ENCODE measurements at places on chromosomes 7 and 10.

- no peak for DNase-seq
These were observed 366.2 kb downstream of the WDR11 start for GRCh38 chr10:121217331-121217730.

DNA sequence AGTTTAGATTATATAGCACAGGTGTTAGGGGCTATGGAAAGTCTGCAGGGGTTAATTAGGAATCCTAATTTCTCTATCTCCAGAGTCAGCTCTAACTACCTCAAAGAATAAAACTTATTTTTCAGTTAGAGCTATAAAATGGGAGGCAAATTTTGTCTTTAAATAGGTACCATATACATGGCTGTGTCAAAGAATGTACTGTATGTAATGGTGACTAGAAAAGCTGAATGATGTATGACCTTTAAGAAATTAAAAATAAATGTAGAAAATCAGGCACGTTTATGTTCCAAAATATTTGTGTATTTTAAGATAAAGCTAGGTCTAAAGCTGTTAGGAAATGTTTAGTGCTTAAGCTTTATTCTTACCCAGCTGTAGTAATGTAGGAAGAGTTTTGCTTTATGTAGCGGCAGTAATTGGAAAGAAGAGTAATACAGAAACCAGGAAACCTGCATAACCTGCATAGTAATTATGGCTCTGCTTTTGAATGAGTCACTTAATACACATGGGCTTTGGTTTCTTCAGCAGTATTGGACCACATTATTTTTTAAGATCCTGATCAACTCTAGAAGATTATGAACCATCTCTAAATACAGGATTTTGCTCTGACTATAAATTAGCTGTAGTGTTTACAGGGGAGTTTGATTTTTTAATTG lies 85.0 kb downstream of the KMT2E start:
- DNase-seq, result no peak

GRCh38 chr7:98294798-98295382 lies 13.4 kb downstream of the BRI3 start:
- DNase-seq, result no peak

GRCh38 chr7:24422441-24423010 lies 138.5 kb downstream of the NPY start:
- DNase-seq, result no peak

DNA sequence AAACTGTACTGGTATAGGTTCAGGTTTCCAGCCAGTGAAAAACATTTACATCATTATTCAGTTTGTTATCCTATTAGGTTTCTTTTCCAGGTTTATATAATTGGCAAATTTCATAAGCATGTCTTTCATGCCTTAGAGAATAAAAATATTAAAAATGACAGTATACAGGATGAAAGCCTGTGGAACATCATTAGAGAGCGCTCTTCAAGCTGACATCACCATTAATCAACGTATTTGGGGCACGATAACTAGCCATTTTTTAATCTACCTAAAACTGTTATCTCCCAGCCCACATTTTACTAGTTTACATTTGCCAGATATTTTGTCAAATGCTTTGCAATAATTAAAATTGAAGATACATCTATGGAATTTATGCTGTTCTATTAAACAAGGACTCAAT lies 714.1 kb downstream of the CNTNAP2 start:
- no peak for DNase-seq

GRCh38 chr7:40675741-40676140 lies 540.9 kb downstream of the SUGCT start:
- no peak for DNase-seq

DNA sequence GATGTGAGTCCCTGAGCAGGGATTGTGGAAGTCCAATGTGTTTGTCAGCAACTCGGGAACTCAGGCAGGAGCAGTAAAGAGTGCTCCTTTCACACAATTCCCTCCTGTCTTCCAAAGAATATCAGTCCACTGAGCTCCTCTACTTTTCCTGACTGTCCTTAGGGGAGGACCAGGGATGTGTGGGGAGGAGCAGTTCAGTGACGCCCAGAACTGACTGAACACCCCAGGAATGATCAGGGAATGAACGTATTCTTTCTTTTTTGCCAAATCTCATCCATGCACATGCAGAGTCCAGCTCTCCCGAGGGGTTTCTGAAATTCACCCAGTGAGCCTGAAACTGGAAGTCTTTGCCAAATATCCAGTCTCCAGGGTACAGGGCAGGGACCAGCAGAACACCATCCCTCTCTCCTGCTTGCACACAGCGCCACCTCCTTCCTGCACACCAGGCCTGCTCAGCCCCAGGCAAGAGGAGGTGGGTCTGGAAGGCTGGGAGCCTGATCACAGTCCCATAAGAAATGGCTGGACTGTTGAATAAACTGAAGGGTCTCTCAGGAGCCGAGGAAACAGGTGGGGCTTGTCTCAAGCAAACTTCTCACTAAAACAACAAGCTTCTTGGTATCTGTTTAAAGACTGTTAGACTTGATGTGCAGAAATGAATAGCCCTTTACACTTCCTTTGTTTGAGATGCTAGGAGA lies 294.7 kb downstream of the C7orf25 start:
- DNase-seq, result no peak

- DNase-seq, result no peak
These were observed 117.5 kb upstream of the COL1A2 start for GRCh38 chr7:94277236-94277635.

- DNase-seq, result no peak
These were observed 24.4 kb downstream of the SLC26A4 start for GRCh38 chr7:107684947-107685463.

DNA sequence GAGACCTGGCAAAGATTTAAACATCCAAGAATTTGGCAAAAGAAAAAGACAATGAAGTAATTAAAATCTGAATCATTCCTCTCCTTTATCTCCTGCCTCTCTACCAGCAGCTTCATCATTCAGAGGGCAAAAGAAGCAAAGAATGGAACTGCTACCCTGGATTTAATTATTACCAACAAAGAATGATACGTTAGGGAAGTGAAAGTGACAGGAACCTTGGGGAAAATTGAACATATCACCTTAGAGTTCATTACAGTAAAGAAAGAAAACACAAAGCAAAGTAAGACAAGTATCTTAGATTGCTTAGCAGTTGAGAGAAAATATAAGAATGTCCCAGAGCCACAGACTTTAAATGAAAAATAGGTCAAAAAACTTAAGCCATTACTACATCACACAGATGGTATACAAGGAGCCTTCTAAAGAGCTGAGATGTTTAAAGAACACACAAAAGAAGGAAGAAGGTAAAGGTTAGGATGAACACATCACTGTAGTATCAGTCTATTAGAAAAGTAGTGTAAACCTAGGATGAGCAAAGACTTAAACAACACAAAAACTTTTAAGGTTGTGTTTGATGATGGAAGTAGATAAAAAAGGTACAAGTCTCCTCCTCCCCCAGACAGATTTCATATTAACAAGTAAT lies 17.5 kb downstream of the CTNNA3 start:
- DNase-seq, result no peak

DNA sequence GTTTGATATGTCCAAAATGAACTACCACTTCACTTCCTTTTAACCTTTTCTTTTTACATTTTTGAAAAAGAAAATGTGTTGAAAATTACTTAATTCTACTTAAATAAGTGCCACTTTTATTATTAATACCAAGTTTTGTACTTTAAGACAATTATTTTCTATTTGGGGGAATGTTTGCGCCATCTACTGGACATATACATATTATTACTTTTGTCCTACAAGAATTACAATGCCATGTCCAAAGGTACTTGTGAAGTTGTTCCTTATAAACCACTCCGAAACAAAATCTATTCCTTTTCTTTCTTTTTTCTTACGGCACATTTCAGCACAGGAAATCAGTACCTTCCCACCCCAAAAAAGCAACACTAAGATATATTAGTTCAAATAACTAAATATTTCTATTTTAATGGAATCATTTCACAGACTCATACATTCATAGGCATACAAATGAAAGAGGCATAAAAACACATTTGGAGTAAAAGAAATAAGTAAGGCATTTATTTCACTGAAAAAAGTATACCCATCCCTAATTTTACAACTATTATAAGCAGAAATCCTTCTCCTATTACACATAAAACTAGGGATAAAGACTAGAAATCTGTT lies 169.9 kb downstream of the RNF133 start:
- peak; percentile 2 for DNase-seq

DNA sequence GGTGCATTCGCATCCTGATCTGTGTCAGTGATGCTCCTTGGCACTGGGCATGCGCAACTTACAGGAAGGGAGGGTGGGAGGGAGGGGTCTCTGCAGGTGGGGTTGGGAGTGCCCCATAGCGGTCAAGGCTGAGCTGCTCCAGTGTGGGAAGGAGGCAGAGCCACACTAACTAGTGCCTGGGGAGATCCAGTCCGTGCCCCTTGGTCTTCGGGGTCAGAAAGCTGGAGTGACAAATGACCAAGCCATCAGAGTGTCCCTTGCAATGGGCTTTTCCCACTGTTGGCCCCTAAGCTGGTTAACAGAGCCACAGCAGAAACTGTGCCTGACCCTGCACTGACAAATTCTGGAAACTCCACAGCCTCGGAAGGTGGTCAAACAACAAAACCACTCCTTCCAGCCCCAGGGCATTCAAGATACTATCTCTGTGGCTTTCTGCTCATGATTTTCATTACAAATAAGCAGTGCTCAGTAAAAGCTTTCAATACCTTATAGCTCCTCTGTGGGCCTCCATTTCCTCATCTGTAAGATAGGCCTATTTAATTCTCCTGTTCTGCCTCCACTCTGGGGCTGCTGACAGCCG lies 138.1 kb upstream of the UNC5B start:
- DNase-seq, result no peak

GRCh38 chr10:31148951-31149350 lies 117.3 kb upstream of the ZNF438 start:
- no peak for DNase-seq

DNA sequence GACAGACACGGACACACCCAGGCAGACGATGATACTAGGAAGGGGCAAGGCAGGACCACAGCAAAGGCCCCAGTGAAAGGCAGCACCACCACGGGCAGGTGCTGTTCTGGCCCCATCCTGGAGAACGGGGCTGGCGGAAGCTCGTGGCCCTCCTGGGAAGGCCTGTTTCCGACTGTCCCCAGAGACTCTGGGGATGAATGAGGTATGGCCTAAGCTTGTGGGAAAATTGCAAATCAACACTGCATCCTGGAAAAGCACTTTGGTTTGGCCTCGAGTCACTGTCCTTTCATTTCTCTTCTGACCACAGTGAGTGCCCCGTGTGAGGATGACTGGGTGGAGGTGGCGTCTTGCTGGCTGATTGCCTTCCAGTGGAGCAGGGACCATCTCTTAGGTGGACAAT lies 81.6 kb upstream of the ANLN start:
- no peak for DNase-seq

DNA sequence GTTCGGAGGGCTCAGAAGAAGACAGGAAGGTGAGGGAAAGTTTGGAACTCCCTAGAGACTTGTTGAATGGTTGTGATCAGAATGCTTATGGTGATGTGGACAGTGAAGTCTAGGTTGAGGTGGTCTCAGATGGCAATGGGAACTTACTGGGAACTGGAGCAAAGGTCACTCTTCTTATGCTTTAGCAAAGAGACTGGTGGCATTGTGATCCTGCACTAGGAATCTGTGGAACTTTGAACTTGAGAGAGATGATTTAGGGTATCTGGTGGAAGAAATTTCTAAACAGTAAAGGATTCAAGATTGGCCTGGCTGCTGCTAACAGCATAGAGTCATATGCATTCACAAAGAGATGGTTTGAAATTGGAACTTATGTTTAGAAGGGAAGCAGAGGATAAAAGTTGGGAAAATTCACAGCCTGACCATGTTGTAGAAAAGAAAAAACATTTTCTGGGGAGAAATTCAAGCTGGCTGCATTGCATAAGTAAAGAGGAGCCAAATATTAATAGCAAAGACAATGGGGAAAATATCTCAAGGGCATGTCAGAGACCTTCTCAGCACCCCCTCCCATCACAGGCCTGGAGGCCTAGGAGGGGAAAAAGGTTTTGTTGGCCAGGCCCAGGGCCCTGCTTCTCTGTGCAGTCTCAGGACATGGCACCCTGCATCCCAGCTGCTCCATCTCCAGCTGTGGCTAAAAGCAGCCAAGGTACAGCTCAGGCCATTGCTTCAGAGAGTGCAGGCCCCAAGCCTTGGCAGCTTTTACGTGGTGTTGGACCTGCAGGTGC lies 26.0 kb upstream of the ARHGAP12 start:
- DNase-seq, result no peak

- DNase-seq, result no peak
These were observed 2.7 kb downstream of the MAFK start for GRCh38 chr7:1533255-1533546.

DNA sequence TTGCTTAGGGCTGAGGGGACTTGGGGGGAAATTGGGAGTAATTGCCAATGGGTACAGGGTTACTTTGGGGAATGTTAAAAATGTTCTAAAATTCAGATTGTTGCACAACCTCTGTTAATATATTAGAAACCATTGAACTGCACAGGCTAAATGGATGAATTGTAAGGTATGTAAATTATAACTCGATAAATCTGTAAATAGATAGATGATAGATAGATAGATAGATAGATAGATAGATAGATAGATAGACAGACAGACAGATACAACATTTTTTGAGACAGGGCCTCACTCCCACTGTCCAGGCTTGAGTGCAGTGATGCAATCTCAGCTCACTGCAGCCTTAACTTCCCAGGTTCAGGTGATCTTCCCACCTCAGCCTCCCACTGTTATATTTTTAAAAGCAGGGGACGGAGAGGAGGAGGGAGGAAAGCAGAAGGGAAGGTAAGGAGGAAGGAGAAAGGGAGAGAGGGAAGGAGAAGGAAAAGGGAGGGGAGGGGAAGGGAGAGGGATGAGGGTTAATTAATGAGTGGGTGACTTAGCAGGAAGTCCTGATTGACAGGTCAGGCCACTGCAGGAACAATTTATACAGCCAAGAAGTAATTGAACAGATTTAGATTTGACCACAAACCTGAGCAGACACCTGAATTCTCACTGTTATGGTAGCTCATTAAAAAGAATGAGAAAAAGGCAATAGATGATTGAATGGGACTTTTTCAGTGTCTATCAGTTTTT lies 38.7 kb downstream of the AOC1 start:
- no peak for DNase-seq

DNA sequence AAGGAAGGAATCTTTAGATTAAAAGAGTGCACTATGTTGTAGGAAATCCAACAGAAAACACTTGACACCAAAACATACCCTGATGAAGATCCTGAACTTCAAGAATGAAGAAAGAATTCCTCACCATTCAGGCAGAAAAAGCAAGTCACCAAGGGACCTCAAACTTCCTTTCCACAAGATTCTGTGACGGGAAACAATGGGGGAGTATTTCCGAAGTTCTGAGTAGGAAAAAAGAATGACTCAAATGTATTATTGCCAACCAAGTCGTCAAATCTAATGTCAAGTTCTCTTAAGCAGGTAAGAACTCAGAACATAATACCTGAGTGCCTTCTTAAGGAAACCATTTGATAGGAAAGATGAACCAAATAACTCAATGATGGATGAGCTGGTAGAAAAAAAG lies 44.7 kb upstream of the MTURN start:
- DNase-seq, result no peak

DNA sequence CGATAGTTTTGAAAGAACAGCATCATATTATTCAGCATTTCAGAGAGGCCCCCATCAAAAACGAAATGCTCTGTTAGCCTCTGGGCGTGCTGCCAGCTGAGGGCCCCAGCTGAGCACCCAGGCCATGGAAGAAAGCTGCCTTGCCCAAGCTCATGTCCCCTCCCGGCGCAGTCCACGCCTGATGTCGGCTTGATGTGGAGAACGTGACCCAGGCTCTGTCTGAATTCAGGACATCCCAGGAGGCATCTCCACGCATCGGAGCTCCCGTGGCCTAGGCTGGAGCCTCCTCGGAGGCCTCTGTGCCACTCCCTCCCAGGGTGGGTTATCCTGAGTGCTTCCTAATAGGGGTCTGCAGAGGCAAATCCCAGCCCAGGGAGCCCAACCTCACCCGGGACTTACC lies 218.3 kb upstream of the AKR1E2 start:
- no peak for DNase-seq

- no peak for DNase-seq
These were observed 54.3 kb downstream of the PRKAG2 start for GRCh38 chr7:151822541-151823181.
